WTC11 (cell line): ENCODE measurements at places on chromosomes 16 and 17.
A peak's percentile ranks its signal among the peaks of the same experiment; 100 is the strongest.

DNA sequence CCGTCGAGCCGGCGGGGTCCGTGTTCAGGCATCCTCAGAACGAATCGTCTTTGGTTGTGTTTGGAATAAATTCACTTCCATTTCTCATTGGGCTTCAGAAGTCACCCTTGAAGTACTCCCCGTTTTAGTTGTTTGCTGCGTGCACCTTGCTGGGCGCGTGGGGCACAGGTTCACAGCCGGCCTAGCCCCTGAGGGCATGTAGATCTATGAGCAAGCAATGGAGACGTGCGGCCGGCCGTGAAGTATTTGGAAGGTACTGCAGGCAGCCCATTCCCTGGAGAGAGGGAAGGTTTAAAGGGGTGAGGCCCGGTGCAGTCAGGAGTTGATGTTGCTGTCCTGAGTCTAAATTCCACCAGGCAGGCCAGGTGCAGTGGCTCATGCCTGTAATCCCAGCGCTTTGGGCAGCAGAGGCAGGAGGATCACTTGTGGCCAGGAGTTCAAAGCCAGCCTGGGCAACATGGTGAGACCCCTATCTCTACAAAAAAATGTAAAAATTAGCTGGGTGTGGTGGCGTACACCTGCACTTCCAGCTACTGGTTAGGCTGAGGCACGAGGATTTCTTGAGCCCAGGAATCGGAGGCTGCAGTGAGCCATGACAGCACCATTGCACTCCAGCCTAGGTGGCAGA lies 714 bp downstream of the ACSF3 start:
- DNase-seq, result no peak

- no peak for DNase-seq
These were observed 7.4 kb downstream of the MAP3K3 start for GRCh38 chr17:63629627-63630026.

- DNase-seq, result peak; percentile 50
These were observed 48.5 kb downstream of the HAPSTR1 start for GRCh38 chr16:9139965-9140364.

GRCh38 chr16:4220358-4220757 lies 21.5 kb downstream of the SRL start:
- DNase-seq, result no peak

- no peak for DNase-seq
These were observed 24.9 kb downstream of the UBE2G1 start for GRCh38 chr17:4341616-4341977.

DNA sequence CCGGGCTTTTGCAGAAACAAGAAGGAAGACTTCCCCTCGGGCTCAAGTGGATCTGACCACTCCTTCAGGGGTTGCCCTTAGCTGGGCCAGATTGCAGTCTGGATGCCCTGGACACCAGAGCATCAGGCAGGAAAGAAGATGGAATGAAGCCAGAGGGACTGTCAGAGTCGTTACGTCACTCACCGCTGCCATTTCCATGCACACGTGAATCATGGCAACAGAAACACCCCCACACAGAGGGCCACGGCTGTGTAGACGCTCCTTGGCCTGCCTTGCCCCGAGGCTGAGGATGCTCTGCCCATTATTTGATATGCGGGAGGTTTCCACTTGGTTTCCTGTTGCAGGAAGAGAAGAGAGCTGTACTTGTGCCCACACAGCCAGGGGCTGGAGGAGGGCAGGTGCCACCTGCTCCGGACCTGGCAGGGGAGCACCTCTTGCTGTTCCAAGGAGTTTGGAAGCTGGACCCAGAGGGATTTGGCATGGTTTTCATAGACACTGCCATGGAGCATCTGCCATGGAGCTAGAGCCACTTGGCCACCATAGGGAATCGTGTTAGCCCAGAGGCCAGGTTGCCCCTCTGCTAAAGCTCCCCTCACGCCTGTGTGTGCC lies 29.4 kb downstream of the RBFOX3 start:
- no peak for DNase-seq

- DNase-seq, result peak; percentile 43
These were observed 11.0 kb downstream of the CYB561 start for GRCh38 chr17:63434951-63435571.

DNA sequence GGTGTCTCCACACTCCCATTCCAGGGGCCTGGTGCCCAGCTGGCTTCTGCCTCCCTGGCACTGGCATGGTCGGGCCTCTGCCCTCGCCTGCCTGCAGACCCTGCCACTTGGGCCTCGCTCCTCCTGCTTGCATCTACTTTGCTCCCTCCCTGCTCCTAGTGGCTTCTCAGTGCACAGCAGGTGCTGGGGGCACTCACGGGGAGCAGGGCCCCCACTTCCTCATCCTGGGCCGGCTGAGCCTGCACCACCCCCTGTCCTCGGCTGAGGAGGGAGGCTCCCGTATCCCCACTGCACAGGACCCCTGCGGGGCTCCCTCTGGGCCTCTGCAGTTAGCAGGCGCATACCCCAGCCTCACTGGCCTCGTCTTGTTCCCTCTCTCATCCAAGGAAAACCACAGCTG lies 35.2 kb downstream of the CIBAR2 start:
- peak; percentile 29 for DNase-seq

DNA sequence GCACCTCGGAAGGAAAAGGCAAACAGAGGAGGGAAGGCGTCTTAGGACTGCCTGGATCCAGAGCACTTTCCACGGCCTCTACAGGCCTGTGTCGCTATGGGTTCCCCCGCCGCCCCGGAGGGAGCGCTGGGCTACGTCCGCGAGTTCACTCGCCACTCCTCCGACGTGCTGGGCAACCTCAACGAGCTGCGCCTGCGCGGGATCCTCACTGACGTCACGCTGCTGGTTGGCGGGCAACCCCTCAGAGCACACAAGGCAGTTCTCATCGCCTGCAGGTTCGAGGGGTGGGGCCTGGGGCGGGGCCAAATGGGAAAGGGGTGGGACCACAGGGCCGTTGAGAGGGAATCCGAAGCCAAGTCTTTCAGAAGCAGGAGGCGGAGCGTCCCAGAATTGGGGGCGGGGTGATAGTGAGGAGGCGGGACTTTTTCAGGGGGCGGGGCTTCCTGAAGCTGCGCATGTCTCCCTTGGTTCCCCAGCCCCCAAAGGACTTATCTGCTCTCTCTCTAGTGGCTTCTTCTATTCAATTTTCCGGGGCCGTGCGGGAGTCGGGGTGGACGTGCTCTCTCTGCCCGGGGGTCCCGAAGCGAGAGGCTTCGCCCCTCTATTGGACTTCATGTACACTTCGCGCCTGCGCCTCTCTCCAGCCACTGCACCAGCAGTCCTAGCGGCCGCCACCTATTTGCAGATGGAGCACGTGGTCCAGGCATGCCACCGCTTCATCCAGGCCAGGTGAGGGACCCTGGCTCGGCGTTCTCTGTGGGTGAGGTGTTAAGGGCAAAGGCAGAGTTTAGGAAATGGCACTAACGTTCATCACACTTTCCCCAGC lies 939 bp downstream of the BCL6B start:
- peak; percentile 100 for DNase-seq

- DNase-seq, result no peak
These were observed 10.3 kb downstream of the ATXN1L start for GRCh38 chr16:71855937-71856662.

GRCh38 chr17:55434721-55435120 lies 13.1 kb upstream of the MMD start:
- no peak for DNase-seq

- peak; percentile 59 for DNase-seq
These were observed 2.1 kb downstream of the TRAF4 start for GRCh38 chr17:28745786-28746411.

DNA sequence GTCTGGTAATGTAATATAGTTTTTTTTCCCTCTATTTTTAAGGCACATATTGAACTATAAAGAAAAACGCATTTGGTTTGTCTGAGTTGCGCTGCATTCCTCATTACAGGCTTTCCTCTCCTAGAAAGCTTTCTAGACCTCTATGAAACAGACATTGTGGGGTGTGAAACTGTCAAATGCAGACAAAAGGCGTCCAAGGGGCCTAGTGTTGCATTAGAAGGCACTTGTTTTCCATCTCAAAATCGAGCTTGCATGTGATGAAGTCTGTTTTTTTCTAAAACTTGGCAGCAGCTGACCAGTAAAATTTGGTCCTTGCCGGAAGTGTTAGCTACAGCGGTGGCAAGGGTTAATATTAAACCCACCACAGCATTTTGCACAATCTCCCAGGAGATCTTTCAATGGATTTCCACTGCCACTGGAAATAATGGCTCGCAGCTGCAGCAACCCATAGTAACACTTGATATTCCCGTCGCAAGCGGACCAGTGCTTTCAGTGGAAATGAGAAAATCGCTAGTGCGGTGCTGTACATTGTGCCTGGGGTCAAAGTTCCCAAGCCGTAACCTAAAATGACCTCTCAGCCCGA lies 602.6 kb downstream of the KCNJ2 start:
- DNase-seq, result no peak

DNA sequence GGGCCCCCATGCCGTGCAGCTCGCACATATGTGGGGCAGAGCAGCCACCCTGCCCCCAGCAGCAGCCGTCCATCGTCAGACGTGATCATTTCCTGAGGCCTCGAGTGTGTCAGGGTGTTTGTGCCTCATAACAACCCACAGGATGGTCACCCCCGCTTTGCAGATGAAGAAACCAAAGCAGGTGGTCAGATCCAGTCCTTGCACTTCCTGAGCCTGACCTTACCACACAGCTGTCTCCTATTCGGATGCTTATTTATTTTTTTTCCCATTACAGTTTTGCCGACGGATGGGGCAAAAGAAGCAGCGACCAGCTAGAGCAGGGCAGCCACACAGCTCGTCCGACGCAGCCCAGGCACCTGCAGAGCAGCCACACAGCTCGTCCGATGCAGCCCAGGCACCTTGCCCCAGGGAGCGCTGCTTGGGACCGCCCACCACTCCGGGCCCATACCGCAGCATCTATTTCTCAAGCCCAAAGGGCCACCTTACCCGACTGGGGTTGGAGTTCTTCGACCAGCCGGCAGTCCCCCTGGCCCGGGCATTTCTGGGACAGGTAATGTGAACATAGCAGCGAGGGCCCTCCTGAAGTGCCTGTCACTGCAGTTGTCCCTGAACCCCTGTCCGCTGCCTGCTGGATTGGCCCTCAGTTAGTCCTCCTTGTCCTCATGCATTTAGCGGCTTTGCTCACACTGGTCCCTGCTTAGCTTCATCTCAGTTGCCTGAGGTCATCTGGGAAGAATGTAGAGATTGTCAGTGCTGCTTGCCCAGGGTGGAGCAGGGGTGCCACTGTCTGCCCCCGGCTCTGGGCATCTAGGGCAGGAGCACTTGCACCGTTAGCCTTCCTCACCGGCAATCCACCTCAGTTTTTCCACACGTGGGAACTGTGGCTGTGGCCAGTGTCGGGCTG lies 1.4 kb downstream of the MPG start:
- DNase-seq, result no peak
